ENCODE measurements at places on chromosomes 4 and X.

DNA sequence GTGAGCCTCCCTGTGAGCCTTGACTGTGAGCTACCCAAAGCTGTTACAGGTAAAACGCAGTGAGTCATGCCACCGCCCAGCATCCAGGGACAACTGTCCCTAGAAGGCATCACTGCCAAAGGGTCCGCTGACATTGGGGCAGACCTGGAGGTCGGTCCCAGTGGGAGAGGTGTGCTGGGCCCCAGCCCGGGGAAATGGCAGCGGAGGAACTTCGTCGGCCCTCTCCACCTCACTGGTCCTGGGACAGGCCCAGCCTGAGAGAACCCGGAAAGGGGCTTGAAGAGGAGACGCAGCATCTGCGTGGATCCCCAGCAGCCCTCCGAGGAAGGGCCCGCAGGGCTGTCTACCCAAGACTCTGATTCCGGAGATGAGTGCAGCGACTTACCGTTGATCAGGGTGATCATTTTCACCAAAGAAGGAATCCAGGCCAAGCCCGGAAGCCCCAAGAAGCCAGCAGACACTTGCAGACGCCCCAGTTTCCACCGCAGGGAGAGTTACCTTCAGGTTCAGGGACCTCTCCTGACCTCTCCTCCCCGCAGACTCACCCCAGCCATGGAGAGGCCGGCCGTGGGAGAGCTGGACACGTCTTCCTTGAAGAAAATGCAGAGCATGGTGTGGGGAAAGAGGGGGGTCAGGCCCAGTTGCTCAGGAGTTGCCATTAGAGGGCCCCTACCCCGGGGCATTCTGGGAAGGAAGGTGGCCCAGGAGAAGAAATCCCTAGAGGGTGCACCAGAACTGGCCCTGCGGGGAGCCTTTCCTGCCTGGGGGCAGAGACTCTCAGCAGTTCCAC, 51.2 kb downstream of the CXorf49B start:
- DNase-seq: no peak

DNA sequence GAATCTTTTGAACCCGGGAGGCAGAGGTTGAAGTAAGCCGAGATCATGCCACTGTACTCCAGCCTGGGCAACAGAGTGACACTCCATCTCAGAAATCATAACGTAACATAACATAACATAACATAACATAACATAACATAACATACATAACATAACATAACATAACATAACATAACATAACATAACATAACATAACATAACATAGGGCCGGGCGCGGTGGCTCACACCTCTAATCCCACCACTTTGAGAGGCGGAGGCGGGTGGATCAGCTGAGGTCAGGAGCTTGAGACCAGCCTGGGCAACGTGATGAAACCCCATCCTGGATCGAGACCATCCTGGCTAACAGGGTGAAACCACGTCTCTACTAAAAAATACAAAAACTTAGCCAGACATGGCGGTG, 76.7 kb downstream of the NOCT start:
- no peak for DNase-seq

GRCh38 chr4:15955670-15956069, 7.3 kb downstream of the FGFBP2 start:
- DNase-seq: no peak

DNA sequence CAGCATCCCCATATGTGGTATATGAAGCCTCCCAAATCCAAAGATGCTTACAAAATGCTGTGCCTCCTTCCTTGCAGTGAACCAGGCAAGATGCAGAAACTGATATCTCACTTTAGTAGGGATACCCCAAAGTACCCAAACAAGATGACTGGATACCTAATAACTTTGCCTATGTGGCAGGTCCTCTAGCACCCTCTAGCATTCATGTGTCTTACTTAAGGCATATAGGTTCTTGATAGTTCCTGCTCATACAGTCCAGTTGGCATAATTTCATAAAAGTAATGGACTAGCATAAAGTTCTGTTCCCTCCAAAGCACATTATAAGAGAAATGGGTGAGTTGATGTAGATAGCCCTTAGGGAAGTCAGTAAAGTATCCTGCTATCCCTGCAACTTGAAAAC, 36.8 kb upstream of the SPP1 start:
- no peak for DNase-seq

- DNase-seq: no peak
Observed at GRCh38 chrX:78476701-78477100, 149.3 kb upstream of the CYSLTR1 start.

DNA sequence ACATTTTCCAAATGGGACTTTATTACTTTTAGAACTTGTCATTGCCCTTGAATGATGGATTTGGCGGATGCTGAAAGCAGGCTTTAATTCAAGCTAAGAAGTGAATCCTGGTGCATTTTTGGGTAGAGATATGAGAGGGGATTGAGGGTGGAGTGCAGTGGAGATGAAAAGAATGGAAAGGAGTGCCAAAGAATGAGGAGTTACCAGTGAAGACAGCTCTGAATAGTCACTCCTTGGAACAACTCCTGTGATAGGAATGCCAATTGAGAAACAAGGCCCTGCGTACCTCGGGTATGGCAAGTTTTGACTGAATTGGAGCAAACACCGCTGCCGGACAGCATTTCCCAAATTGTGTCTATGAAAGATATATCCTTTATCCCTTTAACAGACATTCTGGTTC, 36.5 kb upstream of the ETNPPL start:
- no peak for DNase-seq

GRCh38 chr4:159278399-159278798, 175.5 kb downstream of the RAPGEF2 start:
- DNase-seq: no peak

DNA sequence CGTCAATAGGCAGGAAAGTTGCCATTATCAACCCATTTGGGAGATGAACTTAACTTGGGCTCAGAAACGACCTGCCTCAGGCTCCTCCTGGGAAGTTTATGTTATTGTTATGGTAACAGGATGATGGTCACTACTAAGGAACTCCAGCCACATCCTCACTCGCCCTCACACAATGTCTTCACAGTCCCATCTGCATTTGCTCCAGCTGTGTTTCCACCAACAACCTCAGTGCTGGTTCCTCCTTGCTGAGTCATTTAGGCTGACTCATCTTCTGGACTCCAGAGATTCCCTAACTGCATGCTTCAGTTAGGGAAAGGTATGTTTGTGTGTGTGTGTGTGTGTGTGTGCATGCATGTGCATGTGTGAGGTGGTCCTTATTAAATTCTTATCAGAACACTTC, 293.4 kb upstream of the BOD1L1 start:
- no peak for DNase-seq

All from activated CD4-positive, alpha-beta T cell treated with anti-CD3 and anti-CD28 coated beads, Interleukin-2, amount 50 U/mL, for 48 hours (primary cell).